Suppressor macrophage (primary cell): ENCODE measurements at places on chromosomes 2 and 18.

DNA sequence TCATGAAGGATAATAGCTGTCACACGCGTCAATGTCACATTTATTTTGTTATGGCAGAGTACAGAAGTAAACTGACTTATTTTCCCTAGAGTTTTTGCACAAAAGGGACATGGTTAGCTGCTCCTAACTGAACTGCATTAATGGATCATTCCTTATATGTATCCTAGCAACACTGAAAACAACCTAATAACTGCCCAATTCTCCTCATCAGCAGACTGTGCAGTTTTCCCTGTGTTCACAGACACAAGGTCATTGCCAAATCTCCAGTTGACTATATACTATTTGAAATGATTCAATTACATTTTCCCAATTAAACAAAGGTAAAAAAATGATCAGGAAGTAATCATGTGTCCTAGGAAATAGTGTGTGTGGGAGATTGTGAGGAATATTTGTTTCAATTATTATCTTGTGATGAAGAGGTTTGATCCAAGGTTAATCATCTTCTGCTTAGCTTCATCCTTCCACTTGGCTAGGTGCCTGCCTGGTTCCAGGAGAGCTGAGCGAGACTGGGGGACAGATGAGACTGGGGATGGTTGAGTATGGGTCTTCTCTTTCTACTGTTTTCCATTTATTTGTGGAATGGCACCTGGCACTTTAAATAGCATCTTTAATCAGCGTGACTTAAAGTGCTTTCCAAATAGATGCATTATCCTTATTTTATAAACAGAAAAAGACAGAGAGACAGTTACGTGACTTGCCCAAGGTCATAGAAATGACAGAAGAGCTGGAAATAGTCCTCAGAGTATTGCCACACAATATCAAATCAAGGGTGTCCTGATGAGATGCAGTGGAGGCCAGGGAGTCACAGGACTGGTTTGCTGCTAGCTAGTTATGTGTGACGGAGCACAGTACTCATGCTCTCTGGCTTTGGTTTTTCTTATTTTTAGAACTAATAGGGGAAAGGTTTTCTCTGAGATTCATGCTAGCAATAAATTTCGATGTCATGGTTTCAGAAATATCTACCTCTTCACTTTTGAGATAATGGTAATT lies 335.6 kb downstream of the PIK3C3 start:
- DNase-seq, result no peak

DNA sequence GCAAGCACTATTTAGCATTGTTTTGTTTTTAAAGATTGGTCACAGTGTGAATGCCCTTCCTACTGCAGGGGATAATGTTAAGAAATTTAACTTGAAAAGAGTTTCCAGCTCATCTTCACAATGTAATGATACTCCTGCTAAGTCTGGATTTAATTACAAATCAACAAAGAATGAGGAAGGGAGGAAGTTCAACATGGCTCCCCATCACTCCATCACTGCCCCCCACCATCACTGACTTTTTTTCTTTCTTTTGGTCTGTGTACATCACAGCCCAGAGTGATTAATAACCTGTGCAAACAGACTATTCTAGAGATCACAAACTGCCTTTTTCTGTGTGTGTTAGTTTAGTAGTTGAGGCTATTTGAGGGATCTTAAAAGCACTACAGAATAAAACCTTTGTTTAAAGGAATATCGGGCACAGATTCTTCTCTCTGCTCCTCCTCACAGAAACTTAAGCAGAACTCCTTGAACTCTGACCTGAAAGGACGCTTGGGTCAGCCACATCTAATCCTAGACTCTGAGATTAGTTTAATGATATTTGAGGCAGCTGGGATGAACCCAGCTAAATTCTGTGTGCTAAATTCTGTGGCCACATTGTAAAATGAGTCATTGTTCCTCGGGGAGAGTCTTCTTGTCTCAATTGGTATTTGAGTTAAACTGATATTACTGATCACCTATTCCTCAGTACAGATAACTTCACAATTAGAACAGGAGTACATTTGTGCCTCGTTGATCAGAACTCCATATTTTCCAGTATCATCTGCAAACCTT lies 47.8 kb downstream of the SATB2 start:
- DNase-seq, result no peak

- no peak for DNase-seq
These were observed 27.7 kb upstream of the PUM2 start for GRCh38 chr2:20378341-20378740.

DNA sequence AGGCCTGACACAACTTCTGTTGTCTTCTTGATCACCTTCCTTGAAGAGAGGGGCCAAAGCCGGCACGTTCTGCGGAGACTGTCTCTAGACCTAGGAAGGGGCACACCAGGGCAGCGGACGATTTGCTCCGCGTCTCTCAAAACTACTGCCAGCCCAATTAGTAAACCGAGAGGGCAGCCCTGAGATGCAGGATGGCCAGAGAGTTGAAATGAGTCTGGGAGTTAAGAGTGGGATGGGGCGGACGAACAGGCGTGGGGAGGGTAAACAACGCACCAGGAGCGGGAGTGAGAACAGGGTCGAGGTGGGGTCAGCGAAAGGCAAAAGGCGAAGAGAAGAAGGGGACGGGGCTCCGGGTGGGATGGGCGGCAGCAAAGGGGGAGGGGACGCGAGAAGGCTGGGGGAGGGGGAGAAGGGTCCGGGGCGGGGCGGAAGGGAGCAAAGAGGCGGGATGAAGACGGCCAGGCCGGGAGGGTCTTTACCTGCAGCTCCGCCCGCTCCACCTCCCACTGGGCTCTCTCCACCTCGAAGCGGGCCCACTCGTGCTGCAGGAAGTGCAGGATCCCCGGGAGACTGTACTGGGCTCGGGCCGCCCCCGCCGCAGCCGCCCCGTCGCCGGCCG lies 476 bp downstream of the STRN start:
- DNase-seq, result peak; percentile 7

GRCh38 chr2:48482313-48482712 lies 47.6 kb upstream of the STON1 start:
- DNase-seq, result no peak

DNA sequence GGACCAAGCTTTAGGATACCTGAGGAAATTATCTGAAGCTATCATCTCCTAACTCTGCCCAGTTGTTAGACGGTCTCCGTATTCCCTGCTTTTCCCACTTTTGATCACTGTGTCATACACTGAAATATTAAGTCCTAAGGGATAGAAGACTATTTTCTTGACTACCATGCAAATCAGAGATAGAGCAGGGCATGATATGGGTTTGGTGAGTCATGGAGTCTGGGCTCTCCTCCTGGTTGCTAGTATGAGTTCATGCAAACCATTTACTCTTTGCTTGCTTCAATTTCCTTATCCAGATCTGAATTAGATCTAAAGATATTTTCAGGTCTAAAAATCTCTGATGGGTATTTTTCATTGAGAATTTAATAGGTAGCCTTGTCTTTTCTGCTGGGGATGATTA lies 55.0 kb downstream of the EHBP1 start:
- DNase-seq, result no peak

DNA sequence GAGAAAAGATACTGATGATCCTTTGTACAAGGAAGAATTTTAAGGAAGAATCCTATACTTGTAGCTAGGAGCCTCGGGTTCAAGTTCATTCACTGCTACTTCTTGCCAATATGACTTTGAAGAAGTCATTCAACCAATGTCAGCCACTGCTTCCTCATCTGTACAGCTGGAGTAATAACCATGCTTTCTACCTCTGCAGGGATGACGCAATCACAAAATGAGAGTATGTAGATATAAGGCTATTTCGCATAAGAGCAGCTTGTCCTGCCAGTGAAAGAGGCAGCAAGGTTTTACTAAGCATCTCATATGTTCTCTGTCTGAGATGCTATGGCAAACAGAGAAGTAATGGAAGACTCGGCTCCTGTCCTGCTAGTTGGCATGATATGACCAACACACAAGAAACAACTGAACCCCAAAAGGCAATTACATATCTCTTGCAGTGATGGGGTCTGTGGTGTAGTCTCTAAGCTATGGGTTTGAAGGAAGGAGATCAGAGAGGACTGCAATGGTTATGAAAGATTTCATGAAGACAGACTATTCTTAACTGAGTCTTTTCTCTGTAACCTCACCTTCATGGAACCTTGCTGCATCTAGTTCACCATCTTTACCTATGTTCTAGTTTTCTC lies 9.2 kb downstream of the AAK1 start:
- peak; percentile 84 for DNase-seq

- DNase-seq, result no peak
These were observed 131.3 kb downstream of the PIK3C3 start for GRCh38 chr18:42086288-42086687.

DNA sequence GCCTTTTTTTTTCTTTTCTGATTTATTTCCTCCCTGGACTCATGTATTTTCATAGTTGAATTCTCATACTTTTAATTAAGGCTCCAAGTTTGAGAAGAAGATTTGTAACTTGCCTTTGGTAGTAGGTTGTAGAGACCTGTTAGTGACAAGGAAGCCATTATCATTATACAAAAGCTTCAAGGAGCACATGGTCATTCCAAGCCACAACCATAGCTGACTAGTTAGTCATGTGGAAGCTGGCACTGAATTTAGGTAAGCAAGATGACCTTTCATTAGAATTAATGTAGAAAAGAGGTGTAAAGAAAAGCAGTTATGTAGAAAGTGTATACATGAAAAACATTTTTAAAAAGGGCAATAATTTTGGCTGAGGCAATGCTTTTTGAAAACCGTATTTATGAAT lies 89.7 kb downstream of the LRP1B start:
- no peak for DNase-seq

GRCh38 chr2:229239021-229239420 lies 32.1 kb downstream of the PID1 start:
- no peak for DNase-seq

GRCh38 chr2:111061191-111061590 lies 59.5 kb upstream of the BCL2L11 start:
- DNase-seq, result no peak

- no peak for DNase-seq
These were observed 40.4 kb downstream of the SERTAD2 start for GRCh38 chr2:64613276-64613675.

GRCh38 chr2:16104949-16105668 lies 164.8 kb downstream of the MYCN start:
- DNase-seq, result no peak

GRCh38 chr2:10740226-10740625 lies 18.8 kb downstream of the ATP6V1C2 start:
- DNase-seq, result no peak

- DNase-seq, result no peak
These were observed 47.2 kb downstream of the PRKRA start for GRCh38 chr2:178403671-178404306.

GRCh38 chr2:85433511-85434089 lies 15.1 kb downstream of the SH2D6 start:
- DNase-seq, result no peak

GRCh38 chr2:28683100-28683706 lies 68.4 kb upstream of the PPP1CB start:
- peak; percentile 21 for DNase-seq

- DNase-seq, result no peak
These were observed 172.7 kb downstream of the TNS1 start for GRCh38 chr2:217830061-217830460.

GRCh38 chr2:65371074-65371434 lies 61.3 kb downstream of the SPRED2 start:
- no peak for DNase-seq

- peak; percentile 77 for DNase-seq
These were observed 270.3 kb downstream of the MREG start for GRCh38 chr2:215743066-215743465.

GRCh38 chr2:158172719-158173118 lies 71.0 kb downstream of the UPP2 start:
- no peak for DNase-seq

DNA sequence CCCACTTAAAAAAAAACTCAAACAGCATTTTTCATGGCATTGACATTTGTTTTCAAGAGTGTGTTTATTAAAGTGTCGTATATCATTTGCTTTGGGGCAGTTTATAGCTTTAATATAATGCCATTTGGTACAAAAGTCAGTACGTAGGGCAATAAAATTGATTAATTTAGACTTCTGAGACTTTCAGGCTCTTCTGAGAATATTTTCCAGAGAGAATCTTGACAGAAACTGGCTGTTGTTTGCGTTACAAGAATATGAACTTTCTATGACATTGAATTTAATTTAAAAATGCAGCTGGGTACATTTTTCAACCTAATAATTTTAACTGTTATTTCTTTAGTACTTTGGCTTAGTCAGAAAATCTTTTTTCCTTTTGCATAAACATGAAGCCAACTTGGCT lies 98.9 kb downstream of the RNF144A start:
- DNase-seq, result no peak

GRCh38 chr2:194896871-194897270 lies 760.2 kb upstream of the SLC39A10 start:
- DNase-seq, result no peak

DNA sequence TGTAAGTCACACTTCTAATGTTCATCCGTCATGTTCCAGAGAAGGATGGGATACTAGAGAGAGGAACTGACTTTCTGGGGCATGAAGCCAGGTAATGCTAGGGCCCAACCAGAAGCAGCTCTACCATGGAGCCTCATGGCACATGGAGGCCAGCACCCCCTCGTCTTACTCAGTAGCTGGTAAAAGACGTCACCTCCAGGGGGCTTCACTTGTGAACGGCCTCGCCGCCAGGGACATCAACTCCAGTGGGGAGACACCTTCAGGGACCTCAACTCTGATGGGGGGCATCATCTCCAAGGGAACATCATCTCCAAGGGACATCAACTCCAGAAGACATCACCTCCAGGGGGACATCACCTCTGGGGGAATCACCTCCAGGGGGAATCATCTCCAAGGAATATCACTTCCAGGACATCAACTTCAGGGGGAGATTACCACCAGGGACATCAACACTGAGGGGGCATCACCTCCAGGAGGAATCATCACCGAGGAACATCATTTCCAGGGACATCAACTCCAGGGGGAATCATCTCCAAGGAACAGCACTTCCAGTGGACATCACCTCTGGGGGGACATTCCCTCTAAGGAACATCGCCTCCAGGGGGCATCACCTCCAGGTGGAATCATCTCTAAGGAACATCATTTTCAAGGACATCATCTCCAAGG lies 168.4 kb downstream of the NDUFA10 start:
- DNase-seq, result no peak

DNA sequence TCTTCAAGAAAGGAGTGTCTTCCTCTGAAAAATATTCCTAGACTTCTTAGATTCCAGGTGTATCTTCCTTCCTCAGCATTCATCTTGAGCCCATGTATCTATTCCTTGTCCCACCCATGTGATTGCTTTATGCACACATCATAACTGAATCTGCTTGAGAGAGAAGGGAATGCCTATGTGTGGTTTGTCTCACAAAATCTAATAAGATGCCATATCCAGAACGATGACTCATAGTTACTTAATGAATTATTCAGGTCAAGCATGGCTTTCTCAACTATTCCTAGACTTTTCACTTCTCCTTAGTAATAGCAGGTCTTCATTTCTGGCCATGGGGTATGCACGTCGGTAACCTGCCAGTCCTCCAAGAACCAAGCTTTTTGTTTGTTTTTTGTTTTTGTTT lies 121.8 kb downstream of the SETBP1 start:
- DNase-seq, result peak; percentile 29

DNA sequence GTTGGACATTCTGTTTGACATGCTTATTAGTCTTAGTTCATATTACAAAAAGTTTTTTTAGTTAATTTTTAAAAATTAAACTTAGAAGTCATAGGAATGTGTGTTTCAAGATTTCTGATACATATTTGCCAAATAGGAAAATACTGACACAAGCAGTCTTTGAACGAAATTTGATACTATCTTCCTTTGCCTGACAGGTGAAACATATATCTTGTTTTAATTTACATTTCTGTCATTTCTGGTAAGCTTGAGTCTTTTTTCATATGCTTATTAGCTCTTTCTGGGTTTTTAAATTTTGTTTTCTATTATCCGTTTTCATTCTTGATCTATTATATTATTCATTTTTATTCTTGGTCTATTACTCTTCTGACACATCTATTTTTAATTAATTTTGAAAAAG lies 24.5 kb downstream of the ITGAV start:
- DNase-seq, result no peak
